ENCODE measurements at places on chromosomes 6 and 20.

DNA sequence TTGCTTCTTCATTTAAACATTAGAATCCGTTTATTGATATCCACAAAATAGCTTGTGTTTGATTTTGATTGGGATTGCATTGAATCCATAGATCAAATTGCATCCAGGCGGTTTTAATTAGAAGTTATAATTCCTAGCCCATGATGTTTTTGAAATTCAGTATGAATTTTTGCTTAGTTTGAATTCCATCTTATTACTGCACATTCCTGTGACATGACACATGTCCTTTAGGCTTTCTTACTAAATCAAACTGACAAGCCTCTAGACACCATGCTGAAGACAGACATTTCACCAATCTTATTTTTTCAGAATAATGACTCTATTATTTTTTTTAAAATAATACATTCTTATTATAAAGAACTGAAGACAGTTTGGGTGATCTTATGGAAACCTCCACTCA is 21.4 kb upstream of the PI16 start:
- no peak for DNase-seq

DNA sequence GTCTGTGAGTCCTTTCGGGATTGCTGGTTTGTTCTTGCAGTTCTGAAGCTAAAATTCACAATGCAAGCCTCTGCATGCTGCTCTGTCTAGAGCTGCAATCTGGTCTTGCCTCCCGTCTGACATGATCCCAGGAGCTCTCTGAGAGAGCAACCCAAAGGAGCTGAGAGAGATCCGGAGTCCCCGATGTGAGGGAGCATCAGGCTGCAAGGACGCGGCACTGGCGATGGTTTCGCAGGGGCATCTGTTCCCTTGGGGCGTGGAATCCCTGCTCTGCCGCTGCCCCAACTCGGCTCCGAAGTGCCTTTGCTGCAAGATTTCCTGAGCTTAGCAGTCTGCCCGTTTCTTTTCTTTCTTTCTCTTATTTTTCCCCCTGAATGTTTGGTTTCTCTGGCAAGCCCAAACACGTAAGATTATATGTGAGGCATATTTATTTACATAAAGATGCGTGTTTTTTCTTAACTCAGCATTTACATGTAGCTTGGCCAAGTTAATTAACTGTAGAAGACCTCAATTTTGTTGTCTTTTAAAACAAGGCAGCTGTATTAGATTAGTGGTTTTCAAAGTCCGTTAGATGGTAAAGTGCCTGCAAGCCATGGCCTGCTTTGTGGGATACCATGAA is 873.0 kb downstream of the KIF16B start:
- DNase-seq = peak; percentile 11

- DNase-seq = peak; percentile 40
Observed at GRCh38 chr6:6057442-6058053, 50.8 kb upstream of the NRN1 start.

- DNase-seq = no peak
Observed at GRCh38 chr6:71822625-71823024, 63.7 kb upstream of the RIMS1 start.

DNA sequence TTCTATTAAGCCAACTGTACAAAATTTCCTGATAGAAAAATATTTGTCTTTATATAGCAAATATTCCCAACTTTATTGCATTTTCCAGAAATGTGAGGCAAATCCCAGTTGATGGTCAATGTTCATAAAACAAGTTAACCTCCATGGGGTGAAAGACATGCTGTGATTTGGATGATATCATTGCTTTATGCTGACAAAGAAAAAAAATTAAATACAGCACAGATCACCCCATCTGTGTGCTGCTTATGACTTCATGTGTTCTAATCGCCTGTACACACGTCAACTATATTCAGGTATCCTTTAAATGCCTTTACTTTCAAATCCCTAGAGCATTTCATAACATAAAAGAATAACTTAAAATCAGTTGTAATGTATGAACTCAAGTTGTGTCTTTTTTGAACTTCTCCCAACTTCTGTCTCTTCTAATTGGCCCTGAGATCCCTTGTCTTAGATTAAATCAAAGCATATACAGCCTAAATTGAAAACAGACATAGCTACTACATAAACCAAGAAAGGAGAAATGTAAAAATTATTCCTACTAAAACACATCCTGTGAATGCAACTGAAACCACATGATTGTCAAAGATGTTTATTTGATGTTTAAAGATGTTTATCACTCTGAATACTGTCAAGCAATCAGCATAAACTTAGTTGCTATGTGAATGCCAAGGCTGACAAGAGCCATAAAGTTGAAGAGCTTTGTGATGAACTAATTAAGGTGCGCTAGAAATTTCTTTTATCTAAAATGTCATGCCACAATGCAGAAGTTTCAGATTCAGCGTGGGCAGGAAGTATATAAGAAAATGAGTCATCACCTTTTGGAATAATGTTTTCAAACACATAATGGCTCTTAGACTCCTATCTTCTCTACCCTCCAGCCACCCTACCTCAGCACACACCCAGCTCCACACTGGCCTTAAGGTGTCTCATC is 68.7 kb downstream of the FILIP1 start:
- no peak for DNase-seq

DNA sequence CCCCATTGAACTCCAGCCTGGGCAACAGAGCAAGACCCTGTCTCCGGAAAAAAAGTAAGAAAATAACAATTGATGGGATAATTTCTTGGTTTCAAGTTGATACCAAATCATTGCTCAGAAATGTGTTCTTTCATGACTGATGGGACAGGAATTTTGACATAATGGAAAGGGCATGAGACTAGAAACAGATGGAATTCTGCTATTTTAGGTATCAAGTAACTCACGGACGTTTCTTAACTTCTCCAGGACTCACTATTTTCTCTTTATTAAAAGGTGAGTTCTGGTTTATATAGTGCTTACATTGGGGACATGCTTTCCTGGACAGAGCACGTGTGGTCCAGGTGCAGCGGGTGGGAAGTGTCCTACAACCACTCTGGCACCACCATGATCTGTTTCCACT is 6.0 kb upstream of the DSP start:
- no peak for DNase-seq

GRCh38 chr20:57224641-57225138 is 41.8 kb downstream of the BMP7 start:
- no peak for DNase-seq

- no peak for DNase-seq
Observed at GRCh38 chr6:129875610-129876520, 14.8 kb upstream of the TMEM244 start.

DNA sequence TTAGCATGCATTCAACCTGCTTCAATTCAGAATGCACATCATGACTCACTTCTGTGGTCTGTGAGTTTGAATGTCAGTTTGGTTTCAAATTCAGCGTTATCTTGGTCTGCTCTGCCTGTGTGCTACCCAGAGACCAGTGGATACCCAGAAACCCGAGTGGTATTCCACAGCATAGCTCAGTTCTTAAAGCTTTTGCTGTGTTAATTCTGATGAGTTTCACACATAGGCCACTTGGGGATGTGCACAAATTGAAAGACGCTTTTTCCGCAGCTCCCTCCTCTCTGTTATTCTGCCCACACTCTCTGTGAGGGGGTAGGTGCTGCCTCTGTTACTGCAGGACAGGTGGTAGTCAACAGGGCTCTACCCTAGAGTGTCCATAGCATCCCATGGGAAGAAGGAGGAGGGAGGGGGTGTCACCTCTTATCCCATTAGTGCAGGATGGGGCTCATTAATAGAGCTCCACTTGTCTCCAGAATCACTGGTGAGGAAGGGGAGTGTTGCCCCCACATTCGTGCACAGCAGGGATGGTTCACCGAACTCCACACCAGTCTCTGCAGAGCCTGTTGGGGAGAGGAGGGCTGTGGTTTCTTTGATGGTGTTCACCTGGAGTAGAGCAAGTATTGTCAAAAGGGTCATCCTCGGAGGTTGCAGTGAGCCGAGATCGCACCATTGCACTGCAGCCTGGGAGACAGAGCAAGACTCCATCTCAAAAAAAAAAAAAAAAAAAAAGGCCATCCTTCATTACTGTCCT is 29.2 kb upstream of the SDCBP2 start:
- no peak for DNase-seq

DNA sequence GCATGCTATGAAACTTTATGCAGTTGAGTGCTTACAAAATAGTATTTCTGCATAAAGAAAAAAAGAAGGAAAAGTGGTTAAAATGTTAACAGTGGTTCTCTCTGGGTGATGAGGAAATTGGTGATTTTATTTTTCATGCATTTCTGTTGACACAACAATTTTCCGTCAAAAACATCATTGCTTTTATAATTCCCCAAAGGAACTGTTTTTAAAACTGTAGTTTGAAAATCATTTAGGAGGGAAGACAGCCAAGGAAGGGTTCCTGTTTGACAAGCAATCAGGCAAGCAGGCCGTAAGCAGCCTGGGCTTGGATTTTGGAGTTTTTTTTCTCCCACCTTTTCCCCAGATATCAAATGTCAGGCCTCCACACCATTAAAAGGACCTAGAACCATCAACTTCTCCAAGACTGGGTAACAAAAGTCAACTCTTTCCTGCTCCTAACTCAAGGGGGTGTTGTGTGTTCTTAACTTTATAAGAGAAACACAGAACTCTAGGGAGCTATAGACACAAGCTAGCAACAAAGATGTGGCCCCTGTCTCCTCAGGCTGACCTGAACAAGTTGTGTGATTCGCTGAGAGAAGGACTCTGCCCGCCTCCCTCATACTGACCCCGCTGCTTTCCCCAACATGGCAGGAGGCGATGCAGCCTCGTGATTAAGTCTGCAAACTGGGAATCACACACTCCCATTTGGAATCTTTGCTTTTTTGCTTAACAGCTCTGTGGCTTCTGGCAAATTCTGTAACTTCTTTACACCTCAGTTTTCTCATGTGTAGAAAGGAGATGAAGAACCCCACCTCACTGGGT is 146.6 kb downstream of the BCAS1 start:
- no peak for DNase-seq

GRCh38 chr20:31569163-31570020 is 35.7 kb upstream of the ID1 start:
- peak; percentile 49 for DNase-seq

DNA sequence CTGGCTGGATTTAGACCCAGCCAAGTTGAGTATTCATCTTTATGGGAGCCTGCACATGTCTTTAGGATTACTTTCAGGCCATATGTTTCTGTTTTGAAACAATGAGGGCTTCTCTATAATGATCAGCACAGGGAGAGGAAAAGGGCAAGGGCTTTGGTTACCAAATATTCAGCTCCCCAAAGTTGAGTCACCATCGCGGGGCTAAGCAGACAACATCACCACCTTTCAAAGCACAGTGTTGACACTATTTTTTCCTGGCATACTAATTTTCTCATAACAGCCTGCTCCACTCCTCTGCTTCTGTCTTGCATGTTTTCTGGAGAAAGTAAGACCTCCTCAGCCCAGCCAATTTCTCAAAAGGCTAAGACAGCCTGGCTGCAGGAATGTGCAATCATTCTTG is 4.9 kb downstream of the SCML4 start:
- no peak for DNase-seq

DNA sequence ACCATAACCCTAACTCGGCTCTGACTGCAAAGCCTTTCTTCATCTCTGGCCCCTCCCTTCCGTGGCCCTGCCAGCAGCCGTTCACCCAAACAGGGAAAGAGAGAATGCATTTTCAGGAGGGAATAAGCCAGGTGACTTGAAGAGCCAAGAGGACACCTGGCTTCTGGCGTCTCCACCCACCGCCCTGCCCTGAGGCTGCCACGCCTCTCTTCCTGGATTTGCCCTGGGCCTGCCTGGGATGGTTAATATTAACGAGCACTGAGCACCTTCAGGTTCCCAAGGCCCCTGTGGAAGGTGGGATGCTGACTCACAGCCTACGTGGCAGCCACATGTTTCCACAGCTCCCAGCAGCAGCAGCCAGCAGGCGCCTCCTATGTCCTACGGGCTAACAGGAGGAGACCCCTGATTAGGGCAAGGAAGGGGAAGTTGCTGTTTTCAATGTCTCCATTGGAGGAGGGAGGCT is 138.0 kb upstream of the RREB1 start:
- no peak for DNase-seq

GRCh38 chr6:320351-321157 is 28.3 kb downstream of the DUSP22 start:
- DNase-seq = no peak
